ENCODE measurements at places on chromosomes 6 and 20.
A peak's percentile ranks its signal among the peaks of the same experiment; 100 is the strongest.

DNA sequence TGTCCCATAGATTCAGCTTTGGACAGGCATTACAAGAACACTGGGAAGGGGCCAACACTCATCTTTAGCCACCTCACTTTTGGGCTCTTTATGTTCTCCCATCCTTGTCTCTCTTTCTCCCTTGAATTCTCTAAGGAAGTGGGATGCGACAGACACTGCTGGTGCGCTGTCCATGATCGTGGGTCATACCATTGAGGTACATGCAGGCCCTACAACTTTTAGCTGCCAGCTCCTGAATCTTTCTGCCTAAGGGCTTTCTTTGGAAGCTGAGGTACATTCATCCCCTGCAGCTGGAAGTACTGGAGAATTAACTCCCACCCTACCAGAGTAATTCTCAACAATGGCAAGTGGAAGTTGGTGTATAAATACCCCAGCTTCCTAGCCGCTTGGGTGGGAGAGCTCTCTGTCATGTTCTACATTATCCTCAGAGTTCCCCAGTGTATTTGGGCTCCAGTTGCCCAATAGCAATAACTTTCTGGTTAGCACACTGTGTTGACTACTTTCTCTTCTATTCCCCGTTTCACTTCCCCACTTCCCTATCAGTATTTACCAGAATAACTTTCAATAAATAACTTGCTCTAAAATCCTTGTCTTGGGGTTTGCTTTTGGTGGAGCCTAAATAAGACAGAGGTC is 309.4 kb upstream of the RNF24 start:
- H3K36me3 ChIP-seq = no peaks in the 10 kb centered on the region
- no peaks in the 10 kb centered on the region for H3K4me1 ChIP-seq
- H3K27me3 ChIP-seq = no peaks in the 10 kb centered on the region
- H3K4me3 ChIP-seq = no peak overlapping the region
- no peak overlapping the region for H3K27ac ChIP-seq

DNA sequence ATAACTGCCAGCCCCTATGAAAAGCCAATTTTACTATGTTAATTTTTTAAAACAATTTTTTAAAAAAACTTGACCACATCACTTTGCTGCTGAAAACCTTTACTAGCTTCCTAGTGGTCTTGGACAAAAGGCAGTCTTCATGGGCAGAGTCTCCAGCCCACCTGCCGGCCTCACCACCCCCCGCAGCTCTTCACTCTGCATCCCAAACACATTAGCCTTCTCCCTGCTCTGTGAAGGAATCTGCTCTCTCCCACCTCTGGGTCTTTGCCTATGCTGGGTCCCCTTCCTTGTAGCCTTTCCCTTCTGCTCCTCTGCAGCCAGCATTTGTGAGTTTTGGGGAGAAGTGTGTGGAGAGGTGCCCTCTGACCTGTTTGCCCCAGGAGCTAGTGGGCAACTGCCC is 170.7 kb upstream of the MLN start:
- no peak overlapping the region for H3K27ac ChIP-seq
- DNase-seq = peak; percentile 11
- peaks cover 7% of the 10 kb centered on the region for H3K27me3 ChIP-seq
- H3K36me3 ChIP-seq = no peaks in the 10 kb centered on the region
- no peak overlapping the region for H3K4me3 ChIP-seq

GRCh38 chr6:29723666-29724588 is 693 bp downstream of the HLA-F start:
- H3K4me3 ChIP-seq = peak overlapping the region; percentile 34
- peaks cover 45% of the 10 kb centered on the region for H3K27me3 ChIP-seq
- no peaks in the 10 kb centered on the region for H3K36me3 ChIP-seq
- no peaks in the 10 kb centered on the region for H3K4me1 ChIP-seq
- peak; percentile 27 for DNase-seq
- H3K27ac ChIP-seq = no peak overlapping the region

GRCh38 chr6:135970750-135971149 is 119.2 kb downstream of the PDE7B start:
- no peaks in the 10 kb centered on the region for H3K27me3 ChIP-seq
- no peak overlapping the region for H3K27ac ChIP-seq
- no peak for DNase-seq
- H3K4me3 ChIP-seq = no peak overlapping the region

DNA sequence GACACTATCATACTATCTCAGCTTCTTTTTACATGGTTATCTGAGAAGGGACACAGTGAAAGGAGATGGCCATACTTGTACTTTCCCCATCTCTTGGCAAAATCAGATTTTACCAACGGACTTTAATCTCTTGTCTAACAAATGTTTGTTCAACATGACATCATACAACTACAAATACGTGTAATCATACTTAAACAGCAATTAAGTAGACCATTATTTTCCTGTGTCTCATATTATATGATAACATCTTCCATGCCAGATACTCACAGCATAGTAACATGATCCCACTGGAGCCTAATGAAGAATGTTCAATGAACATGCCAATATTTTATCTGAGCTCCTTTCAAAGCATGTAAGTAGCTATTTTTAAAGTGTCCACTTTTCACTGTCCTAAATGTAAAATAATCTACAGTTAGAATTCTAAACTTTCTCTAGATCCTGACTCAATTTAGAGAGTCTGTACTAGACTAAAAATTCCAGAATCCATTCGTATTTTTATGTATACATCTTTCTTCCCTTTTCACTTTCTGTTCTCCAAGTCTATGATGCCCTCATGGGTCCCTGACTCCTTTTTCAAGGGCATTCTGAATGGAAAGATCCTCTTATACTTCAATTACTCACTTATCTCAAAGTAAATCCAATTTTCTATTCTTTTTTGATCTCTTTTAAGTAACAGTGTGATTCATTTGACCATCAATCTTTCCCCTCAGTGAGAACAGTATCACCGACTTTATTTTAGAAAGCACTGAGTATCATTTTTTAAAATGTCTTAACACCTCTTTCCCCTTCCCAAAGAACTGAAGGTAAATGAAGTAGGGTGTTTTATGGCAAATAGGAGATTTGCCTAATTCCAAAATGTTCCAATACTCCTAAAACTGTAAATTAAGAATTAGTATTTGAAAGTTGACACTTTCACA is 133.5 kb downstream of the CDK19 start:
- peak overlapping the region; percentile 66 for H3K27ac ChIP-seq
- no peaks in the 10 kb centered on the region for H3K36me3 ChIP-seq
- no peaks in the 10 kb centered on the region for H3K4me1 ChIP-seq
- H3K4me3 ChIP-seq = no peak overlapping the region
- DNase-seq = no peak
